SW480 (cell line): ENCODE measurements at places on chromosomes 16 and 17.

GRCh38 chr17:74149597-74150427 lies 53.7 kb upstream of the RPL38 start:
- DNase-seq: no peak

DNA sequence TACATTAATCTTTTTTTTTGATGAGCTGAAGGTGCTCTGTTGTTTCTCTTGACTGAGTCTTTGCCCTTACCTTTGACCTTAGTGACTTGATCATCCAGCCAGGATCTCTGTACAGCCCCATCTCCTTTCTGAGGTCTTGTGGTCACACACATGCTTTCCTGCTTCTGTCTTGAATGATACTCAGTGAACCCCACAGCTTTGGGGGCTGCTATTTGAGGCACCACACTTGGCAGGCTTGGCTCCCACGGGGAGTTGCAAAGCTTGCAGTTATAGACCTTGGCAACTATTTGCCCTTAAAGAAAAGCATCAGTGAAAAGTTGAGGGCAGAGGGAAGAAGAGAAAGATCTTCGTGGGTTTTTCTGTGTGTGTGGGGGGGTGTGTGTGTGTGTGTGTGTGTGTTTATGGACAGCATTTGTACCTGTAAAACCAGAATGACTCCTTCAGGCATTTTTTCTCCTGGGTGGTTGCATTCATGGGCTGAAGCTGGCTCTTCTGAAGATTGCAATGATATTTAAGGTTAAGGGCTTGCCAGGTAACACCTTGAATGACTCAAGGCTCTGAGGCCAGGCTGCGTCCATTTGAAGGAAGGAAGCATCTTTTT lies 101.6 kb downstream of the MSI2 start:
- DNase-seq: no peak

GRCh38 chr17:27466376-27466742 lies 10.1 kb downstream of the KSR1 start:
- no peak for DNase-seq

DNA sequence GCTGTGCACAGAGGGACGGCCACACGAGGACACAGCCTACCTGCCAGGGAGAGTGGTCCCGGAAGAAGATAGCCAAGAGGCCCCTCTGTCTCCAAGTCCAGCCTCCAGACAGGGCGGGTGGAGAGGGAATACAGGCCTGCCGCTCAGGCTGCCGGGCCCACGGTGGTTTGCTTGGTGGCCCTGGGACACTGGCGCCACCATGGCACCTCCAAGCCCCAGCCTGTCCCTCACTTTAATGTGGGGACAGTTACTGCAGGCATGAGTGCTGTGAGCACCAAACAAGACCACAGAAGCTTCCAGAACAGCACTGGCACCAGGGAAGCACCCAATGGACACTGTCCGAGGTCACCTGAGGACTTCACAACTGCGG lies 22.0 kb upstream of the CHMP6 start:
- DNase-seq: no peak

DNA sequence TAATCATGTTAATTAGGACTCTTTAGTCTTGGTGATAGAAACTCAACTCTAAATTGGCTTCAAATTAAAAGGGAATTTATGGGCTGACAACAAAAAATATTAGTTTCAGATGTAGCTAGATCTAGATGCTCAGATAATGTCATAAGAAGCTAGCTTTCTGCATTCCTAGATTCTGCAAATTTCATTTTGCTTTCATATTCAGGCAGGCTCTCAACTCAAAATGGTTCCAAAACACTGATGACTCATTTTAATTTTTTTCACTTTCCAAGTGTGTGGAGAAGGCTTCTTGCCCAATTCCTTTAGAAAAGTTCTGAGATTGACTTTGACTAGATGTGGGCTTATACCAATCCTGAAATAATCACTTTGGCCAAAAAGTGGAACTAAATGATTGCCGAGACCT lies 236.7 kb upstream of the GOT2 start:
- DNase-seq: no peak

DNA sequence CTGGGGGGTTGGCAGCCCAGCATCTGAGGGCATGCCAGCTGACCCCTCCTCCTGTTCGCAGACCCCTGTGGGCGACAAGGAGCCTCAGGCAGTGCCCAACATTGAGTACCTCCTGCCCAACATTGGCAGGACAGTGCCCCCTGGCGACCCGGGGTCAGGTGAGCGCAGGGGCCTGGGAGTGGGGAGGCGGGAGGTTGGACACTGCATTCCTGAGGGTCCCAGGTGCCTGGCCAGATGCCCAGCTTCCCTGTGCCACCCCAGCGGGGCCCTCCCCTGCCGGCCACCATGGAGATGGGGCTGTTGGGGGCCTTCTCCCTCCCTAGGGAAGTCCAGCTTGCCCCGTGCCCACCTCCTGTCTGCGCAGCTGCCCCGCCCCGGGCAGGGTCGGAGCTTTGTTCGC lies 70.1 kb downstream of the ARHGAP23 start:
- DNase-seq: no peak

DNA sequence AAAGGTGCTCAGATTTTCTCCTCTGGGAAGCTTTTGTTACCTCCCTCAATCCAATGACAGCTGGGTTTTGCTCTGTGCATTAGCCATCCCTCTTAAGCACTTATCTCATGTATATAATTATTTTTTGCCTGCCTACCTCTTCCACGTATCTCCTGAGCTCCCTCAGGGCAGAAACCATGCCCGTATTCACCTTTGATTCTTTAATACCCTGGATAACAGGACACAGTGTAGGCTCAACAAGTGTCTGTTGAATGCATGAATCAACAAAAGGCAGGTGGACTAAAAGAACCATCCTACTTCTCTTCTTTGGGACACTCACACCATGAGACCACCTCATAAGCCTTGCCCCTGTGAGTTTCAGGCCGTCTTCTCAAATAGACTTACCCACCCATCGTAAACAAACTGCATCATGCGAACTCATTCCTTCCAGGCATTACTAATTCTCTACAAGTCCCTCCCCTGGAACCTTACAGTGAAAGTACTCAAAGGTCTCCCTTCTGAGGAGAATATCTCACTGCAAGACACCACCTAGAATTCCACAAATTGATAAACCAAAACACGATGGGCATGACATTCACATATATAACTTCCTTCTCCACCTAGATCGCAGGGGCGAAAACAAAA lies 3.2 kb downstream of the ARHGAP17 start:
- no peak for DNase-seq

DNA sequence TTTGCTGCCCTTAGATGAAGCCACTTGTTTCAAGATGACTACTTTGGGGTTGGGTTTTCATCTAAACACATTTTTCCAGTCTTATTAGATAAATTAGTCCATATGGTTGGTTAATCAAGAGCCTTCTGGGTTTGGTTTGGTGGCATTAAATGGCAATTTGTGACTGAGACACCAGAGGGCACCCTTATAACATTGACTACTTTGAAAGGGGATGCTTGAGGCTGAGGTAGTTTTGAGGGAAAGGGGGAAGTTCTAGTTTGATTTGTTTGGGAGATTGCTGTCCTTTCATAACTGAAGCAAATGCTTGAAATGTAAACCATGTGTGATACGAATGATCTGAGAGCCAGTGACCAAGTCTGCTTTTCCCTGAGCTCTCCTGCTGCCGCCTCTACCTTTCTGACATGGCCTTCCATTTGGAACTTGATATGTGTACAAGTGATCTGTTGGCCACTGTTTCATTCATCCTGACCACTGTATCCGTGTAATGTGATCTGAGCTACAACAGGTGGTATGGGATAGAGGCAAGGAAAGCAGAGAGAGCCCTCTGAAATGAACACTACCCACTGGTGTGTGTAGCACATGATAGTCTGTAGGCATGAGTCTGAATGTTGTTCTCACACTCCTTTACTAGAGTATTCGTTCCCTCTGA lies 5.8 kb upstream of the RARA start:
- peak; percentile 58 for DNase-seq

DNA sequence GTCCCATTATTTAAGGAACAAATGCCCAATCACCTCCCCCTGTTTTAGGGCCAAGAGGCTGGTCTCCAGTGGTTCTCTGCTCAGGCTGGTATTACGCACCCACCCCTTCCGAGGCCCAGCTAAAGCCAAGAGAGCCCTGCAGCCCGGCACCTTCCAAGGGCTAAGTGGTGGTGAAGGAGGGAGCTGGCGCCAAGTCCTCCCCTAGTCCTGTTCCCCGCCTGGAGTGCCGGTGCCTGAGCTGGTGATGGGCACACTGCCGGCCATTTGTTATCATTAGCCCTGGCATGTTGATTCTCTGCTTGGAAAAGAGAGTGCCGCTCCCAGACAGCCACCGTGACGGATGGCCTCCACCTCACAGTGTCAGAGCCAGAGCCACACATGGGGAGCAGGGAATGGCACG lies 31.9 kb downstream of the GRIN2C start:
- no peak for DNase-seq

- no peak for DNase-seq
Measured at GRCh38 chr17:20206068-20206467, 196.9 kb downstream of the SPECC1 start.

GRCh38 chr17:64575431-64575830 lies 68.7 kb downstream of the CEP95 start:
- DNase-seq: no peak

- DNase-seq: peak; percentile 42
Measured at GRCh38 chr16:9138731-9139501, 47.5 kb downstream of the HAPSTR1 start.
